Anterior cingulate cortex (tissue), 58 donors: ENCODE measurements at places on chromosomes 7 and 10.

GRCh38 chr7:52771177-52771576 is 264.3 kb upstream of the POM121L12 start:
- no peak for DNase-seq

DNA sequence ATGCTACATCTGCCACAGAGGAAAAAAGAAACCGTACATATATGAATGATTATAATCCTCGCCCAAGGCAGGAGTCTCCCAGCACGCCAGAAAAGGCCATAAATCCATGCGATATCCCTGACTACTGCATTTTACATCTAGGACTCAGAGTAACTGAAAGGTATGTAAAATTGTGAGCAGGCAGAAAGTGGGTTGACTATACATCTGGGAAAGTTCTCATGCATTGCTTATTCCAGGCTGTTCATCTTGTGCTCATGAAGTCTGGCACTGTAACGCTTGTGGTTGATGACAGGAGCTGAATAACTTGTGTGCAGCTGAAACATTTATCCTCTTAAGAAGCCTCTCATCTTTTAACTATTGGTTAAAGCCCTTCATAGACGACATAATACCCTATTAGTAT is 193.4 kb upstream of the STEAP4 start:
- no peak for DNase-seq

DNA sequence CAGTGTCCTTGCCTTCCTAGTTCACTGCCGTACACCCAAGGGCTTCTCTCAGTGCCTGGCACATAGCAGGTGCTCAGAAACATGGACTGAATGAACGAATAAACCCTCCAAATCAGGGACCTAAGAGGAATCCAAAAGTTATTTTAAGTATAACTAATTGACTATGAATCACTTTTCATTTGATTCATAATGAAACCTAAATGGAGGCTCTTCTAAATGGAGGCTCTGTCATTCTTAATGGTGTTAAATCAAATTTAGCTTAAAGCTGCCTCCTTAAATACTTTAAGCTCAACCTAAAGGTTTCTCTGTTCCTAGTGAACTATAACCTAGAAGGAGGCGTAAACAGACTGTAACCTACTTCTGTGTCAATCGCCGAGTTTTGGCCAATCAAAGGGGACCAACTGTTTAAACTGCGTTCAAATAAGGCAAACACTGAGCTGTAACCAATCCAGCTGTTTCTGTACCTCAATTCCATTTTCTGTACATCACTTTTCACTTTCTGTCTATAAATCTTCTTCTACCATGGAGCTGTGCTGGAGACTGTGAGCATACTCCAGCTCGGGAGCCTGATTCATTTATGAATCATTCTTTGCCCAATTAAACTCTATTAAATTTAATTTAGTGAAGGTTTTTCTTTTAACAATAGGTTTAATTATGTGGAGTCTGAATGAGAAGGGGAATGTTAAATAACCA is 11.0 kb downstream of the PYROXD2 start:
- DNase-seq: no peak

GRCh38 chr7:36083626-36084380 is 69.3 kb upstream of the EEPD1 start:
- no peak for DNase-seq

- DNase-seq: peak; percentile 52
These were observed at the start of gene ADCYAP1R1 for GRCh38 chr7:31051598-31052486. Gene ADCYAP1R1, plus strand, starts transcription at chr7:31052308. Its CDS starts 10,957 bp downstream, at chr7:31063265.

- DNase-seq: no peak
These were observed 45.0 kb downstream of the MRC1 start for GRCh38 chr10:17854044-17854652.

GRCh38 chr7:113099284-113099919 is 12.8 kb upstream of the GPR85 start:
- no peak for DNase-seq

- DNase-seq: peak; percentile 26
These were observed 3.6 kb upstream of the GPR146 start for GRCh38 chr7:1040790-1041189.

GRCh38 chr10:76628801-76629200 is 1008.8 kb downstream of the KCNMA1 start:
- DNase-seq: no peak

DNA sequence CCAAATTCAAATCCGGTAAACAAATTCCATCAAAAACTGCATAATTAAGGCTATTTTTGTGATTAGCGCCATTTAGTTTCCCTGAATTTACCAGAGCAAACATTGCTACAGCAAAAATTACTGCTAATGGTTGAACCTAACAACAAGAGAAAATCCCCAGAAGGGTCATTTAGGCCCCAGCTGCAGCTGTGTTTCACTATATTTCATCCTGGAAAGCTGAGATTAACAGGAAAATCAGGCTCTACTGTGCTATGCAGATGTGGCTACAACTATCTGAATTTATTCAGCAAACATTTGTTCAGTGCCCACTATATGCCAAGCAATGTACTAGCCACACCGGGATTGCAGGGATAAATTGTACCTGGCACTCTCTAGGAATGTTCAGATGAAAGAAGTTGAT is 104.0 kb downstream of the PON1 start:
- no peak for DNase-seq

GRCh38 chr7:151896086-151896485 is 19.2 kb upstream of the PRKAG2 start:
- DNase-seq: peak; percentile 56

GRCh38 chr10:18238870-18239485 is 98.8 kb downstream of the CACNB2 start:
- DNase-seq: no peak

GRCh38 chr7:49773936-49774458 is 559 bp downstream of the VWC2 start:
- DNase-seq: no peak

GRCh38 chr10:68133523-68133922 is 24.2 kb downstream of the MYPN start:
- no peak for DNase-seq

DNA sequence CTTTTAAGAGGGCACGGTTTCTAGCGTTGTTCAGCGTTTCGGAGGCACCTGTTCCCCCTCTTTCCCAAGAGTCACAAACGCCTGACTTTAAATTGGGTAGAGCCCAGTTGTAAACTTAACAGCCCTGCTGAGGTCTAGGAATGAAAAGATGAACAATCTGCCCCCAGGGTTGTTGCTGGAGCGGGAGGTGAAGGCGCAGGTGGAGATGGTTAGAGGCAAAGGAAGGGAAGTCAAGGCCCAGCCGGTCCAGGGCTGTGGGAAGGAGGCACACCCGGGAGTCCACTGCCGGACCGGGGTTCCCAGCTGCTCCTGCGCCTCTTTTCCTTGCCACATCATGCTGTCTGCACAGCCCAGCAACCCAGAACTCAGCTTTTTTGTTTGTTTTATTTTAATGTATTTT is 770 bp downstream of the PRXL2A start:
- DNase-seq: no peak

DNA sequence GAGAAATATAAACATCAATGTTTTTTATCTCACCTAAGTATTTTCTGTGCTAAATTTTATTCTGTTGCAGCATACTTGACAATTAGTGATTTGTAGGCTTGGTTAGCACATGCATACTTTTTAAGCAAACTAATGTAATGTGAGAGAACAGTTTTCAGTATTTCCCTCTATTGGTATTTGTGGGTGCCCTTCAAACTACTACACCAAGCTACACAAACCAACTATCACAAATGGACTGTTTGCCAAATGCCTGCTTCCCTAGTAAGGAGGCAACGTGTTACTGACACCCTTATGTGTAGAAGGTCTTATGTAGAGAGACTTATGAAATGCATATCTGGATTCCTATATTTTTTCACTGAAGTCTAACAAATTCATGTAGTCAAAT is 98.4 kb upstream of the FZD1 start:
- no peak for DNase-seq

DNA sequence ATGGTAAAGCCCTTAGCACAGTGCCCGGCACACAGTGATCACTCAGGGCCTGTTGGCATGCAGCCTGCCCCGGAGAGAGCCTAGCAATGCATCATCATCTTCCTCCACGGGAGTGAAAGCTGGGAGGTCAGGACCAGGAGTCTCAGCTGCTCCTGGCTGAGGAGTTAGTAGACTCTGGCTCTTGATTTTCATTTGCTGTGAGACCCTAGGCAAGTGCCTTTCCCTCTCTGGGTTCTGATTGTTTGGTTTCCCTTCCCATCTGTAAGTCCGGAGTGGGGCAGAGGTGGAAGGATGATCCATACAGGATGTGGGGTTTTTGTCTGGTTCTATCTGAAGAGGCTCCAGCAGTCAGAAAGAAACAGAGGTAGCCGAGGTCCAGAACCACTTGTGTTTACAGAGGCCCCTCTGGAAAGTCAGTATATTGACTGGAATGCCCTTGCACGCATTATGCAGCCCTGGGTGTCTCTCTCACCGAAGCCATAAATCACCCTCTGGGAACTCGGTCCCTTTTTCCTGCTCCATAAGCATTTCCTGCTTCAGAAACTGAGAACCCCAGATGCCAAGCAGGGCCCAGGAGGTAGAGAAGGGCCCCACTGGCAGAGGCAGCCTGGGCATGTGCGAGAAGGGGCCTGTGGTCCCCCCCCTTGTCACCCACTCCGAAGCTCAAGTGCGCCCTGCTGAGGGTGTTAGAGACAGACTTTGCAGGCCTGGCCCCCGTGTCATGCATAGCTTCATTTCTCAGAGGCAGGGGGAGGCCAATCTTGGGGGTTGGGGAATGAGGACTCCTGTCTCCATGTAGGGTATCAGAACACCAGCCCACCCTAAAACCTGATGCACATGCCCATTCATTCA is 8.5 kb downstream of the UNC5B start:
- no peak for DNase-seq

- no peak for DNase-seq
These were observed 85.9 kb downstream of the PRKAG2 start for GRCh38 chr7:151790830-151791620.

DNA sequence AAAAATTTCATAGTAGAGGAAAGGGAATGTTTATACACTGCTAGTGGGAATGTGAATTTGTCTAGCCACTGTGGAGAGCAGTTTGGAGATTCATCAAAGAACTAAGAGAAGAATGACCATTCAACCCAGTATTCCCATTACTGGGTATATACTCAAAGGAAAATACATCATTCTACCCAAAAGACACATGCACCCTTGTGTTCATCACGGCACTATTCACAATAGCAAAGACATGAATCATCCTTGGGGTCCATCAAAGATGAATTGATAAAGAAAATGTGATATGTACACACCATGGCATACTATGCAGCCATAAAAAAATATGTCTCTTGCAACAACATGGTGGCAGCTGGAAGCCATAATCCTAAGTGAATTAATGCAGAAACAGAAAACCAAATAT is 825.7 kb downstream of the TNS3 start:
- DNase-seq: no peak

DNA sequence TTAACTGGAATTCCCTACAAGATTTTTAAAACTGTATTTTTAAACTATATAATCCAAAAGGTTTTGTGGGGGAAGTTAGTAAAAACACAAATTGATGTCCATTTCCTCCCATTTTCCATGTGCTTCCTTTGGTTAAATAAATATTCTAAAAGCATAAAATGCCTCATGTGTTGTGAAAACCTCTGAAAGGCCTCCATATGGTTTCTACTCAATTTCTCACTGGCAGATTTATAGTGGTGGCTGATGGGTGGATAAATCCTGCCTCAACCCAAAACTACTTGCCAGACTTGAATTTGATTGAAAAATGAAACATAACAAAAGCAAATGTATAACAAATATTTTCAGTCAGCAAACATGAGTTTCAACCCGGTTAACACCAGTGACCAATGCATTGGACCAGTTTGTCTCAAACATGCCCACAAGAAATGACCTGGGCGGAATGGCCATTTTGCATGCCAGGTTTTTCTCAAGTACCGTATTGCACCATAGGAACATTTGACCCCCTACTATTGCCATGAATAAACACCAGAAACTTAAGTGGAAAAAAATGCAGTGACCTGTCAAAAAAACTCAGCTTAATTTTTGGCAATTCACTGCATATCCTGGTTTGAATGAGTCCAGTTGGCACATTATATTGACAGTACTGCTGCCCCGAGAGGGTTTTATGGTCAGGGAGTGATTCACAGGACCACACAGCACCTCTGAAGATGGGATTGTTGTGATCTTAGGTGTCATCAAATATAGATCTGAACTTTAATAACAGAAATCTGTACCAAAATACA is 454.6 kb upstream of the ANKRD30A start:
- DNase-seq: no peak

DNA sequence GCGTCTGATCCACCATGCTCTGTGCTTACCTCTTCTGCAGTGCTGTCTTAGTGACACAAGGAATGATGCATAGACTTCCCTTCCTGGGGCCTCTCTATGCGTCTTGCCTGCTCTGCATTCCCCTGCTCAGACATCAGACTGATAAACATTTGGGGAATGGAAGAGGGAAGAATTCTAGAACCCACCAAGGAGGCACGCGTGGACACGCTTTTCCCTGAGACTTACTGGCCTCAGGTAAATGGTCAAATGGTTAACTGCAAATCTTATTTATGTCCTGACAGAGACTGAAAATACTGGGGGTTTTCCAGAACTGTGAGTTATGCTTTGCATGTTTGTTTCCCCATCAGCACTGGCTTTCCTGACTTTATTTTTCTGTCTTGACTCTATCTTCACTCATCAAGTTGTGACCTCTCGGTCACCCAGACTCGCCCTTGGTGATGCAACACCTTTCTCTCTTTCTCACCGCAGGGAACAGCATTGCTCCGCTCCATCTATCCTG is 285.9 kb upstream of the FZD8 start:
- no peak for DNase-seq

- DNase-seq: no peak
These were observed 494.7 kb upstream of the PFKP start for GRCh38 chr10:2572611-2573010.

DNA sequence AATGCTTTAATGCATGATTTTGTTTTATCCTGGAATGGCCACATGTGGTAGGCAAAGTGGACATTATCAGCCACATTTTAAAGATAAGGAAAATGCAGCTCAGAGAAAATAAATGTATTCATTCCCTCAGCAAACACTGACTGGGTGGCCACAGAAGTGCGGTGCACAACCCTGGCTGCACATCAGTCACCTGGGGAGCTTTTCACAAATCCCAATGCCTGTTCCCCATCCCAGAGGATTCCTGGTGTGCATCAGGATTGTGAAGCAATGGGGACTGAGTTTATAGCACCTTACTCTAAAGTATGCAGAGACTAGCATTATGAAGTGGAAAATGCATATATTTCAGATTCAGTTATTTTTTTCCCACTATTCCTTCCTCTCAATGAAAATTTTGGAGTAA is 193.5 kb upstream of the C7orf33 start:
- DNase-seq: no peak

DNA sequence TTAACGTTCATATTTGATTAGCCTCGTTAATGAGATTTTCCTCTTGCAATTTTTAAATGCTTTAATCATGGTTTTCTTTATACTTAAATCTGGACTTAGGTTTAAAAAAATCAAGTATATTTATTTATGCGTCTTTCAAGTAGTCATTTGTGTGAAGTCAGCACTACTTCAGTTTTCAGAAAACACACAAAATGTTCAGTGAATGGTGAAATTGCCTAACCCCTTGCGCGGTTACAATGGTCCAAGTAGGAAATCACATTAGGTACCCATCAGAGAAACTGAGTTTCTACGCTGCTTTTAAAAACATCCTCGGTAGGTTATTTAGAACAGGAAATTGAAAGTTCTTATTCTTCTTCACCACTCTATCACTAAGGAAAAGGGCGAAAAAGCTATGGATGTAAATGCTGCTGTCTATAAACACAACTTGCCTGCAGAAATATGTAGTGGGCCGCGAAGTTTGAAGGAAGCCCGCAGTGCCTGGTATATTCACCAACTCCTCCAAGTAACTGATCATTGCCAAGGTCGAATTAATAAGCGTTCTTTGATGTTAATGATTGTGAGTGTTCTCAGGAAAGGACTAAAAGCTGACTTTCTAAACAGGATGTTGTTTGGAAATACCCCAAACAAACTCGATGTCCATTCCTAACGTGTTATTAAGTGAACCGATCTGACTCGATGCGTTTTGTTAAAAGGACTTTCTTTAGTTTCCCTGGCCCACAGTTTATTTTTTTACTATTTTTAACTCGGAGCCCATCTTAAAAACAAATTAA is 1.0 kb downstream of the SYPL1 start:
- no peak for DNase-seq
